Lower leg skin (tissue), 4 donors: ENCODE measurements at places on chromosomes 5 and 9.

- DNase-seq: no peak
These were observed 246.0 kb upstream of the ANKRD55 start for GRCh38 chr5:56479126-56479525.

DNA sequence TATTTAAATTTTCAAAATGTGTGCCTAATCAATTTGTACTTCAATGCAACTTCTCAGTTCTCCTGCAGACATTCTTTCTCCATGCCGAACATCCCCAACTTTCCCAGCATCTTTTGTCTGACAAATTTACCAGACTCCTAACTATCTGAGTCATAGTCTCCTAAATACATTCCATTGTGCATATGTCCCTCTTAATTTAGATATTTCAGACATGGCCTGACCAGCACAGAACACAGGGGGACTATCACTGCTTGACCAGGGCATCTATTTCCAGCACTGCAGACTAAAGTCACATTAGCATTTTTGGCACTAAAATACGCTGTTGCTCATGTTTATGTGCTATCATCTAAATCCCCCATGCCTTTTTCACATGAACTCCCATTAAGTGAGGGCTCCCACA, 71.9 kb downstream of the ITGA1 start:
- no peak for DNase-seq

GRCh38 chr5:88979244-88979643, 96.3 kb upstream of the MEF2C start:
- DNase-seq: no peak

DNA sequence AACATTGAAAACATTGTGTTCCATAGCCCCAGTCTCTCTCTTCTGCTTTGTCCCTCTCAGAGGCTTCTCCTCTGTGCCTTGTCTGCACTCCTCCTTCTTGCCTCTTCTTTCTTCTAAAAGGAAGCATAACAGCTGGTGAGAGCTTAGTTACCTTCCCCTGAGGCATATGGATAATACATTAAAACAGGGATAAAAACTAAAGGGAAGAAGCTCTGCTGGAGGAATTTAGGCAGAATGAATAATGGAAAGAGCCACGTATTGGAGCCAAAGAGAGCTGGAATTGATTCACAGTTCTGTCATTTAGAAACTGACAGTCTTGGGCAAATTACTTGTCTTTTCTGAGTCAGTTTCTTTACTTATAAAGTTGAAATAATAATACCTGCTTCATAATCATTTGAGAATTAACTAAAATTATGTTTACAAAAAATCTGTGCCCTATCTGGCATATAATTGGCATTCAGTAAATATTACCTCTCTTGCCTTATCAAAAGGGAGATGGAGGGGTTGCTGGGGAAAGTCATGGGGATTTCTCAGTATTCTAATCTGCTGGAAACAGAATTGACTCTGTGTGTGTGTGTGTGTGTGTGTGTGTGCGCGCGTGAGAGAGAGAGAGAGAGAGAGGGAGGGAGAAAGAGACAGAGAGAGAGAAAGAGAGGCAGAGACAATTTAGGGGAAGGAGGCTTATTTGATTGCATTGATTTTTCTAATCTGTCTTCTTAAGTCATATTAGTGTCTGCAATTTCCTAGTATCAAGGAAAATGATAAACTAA, 20.2 kb downstream of the ZNF474 start:
- DNase-seq: no peak

DNA sequence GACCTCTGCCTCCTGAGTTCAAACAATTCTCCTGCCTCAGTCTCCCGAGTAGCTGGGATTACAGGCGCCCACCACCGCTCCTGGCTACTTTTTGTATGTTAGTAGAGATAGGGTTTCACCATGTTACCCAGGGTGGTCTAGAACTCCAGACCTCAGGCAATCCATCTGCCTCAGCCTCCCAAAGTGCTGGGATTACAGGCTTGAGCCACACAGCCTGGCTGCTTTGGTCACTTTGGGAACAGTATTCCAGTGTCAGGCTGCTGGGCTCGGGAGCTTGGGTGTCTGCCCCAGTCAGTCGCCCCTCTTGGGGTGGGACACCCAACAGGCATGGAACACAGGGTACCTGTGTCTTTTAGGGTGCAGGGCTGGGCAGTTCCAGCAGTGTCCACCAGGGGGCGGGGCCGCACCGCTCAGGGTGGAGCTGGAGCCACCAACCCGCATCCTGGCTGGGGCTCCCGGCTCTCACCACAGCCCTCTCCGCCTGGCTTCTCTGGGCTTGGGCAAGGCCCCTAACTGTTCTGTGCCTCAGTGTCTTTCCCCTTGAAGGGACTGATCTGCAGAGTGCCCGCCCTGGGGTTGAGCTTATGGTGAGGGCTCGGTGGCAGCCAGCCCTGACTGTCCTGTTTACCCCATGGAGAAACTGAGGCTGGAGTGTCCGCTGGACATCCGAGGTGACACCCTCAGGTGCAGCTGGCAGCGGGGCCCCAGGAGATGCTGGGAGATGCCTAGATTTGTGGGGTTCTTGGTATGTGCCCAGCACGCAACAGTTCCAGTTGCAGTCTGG, 6.4 kb upstream of the RNU6ATAC start:
- no peak for DNase-seq

GRCh38 chr5:5306696-5307095, 115.8 kb upstream of the ICE1 start:
- no peak for DNase-seq

DNA sequence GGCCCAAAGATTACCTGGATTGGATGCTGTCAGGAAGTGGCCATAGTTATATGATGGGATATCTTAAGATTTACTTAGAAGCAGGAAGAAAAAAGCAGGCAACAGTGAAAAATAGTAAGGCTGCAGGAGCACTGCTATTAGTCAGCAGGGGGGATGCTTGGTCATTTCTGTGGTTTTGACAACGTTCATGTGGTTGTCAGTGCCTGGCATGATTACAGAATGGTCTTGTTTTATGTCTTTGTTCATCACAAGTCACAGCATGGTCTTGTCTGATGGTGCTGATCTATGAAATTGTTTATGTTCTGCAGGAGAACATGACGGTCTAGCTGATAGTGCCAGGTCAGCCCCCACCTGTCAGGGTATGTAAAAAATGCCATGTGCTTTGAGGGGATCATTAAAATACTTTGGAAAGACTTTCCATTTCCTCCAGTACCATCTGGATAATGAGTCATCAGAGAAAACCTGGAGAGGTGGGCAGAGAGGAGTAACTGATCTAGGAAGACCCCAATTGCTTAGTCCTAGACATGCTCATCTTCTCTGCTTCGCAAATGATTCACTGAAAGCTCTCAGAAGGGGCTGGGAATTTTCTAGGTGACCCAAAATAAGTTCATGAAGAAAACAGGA, 48.5 kb downstream of the PLGRKT start:
- DNase-seq: no peak
